CD4-positive, alpha-beta T cell treated with Interleukin-6 for 4 hours (primary cell): ENCODE measurements at places on chromosomes 6 and 20.

GRCh38 chr6:34982424-34982852 lies 93.4 kb downstream of the ANKS1A start:
- no peak for DNase-seq

- no peak for DNase-seq
Observed at GRCh38 chr20:41615110-41615509, 3.1 kb downstream of the CHD6 start.

- DNase-seq: no peak
Observed at GRCh38 chr6:154474648-154475428, 35.6 kb downstream of the CNKSR3 start.

DNA sequence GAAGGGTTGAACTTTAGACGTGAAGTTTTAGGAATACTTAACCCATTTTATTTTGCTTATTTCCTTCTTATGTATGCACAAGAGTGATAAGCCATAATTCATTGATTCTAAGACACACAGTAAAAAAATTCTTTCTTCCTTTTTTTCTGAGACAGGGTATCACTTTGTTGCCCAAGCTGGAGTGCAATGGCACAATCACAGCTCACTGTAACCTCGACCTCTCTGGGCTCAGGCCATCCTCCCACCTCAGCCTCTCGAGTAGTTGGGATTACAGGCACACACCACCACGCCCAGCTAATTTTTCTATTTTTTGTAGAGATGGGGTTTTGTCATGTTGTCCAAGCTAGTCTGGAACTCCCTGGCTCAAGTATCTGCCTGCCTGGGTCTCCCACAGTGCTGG lies 116.6 kb upstream of the RNF24 start:
- no peak for DNase-seq

GRCh38 chr6:84123186-84123585 lies 89.6 kb downstream of the MRAP2 start:
- no peak for DNase-seq

GRCh38 chr20:32562495-32562911 lies 22.6 kb downstream of the NOL4L start:
- no peak for DNase-seq

GRCh38 chr6:42368181-42368580 lies 83.5 kb downstream of the TRERF1 start:
- DNase-seq: peak; percentile 82

DNA sequence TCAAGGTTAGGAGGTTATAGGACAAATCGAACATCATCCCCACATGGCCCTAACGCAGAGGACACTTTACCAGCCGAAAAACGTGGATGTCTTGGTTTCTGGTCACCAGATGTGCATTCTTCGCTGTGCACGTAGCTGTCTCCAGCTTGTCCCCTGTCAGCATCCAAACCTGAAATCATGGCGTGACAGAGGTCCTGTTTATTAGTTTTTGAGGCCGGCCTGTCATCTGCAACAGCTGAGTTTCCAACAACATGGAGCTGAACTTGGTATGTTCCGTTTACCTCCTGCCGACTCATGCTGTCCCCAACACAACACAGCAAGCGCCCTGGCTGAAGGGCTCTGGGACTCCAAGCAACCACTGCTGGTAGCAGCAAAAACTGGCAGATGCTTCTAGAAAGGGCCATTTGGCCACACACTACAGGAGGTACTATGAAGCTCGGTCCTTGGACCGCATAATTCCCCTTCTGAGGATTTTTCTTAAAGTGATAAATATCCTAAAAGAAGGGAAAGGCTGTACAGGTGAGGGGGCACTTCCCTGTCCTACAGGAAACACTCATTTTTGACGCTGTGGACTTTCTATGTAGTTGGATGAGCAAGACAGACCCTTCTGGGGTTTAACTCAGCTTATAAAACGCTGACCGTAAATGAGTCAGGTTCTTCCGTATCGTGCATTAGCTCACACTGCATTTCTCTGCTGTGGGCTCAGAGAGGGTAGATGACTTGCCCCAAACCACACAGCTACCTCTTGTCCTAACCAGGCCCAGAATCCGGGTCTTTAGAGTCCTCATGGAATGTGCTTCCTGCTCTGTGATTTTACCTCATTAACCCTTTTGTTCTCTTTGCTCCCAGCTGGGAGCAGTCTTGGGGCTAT lies 79.7 kb upstream of the NFATC2 start:
- DNase-seq: no peak

GRCh38 chr6:16711546-16712254 lies 49.6 kb downstream of the ATXN1 start:
- peak; percentile 58 for DNase-seq

GRCh38 chr6:145531032-145531431 lies 204.3 kb downstream of the EPM2A start:
- no peak for DNase-seq

GRCh38 chr6:22906091-22906549 lies 336.8 kb downstream of the HDGFL1 start:
- no peak for DNase-seq

- no peak for DNase-seq
Observed at GRCh38 chr6:87667032-87667431, 35.0 kb downstream of the AKIRIN2 start.

DNA sequence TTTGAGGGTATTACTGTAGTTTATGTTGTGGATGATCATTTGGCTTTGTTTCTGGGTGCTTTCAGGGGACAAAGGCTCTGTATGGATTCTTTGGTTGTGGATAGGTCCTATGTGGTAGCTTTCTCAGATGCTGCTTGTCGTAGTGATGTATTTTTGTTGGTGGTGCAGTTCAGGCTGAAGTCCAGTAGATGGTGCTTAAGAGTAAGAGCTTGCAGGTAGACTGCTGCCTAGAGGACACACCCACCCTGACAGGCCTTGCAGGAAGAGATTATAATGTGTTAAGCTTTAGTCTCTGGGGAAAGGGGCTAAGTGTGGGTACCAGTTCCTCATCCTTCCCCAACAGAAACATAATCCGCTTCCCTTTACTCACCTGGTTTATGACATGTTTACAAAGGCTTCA lies 62.6 kb upstream of the ADGRB3 start:
- DNase-seq: no peak

GRCh38 chr6:132893772-132894490 lies 79.6 kb downstream of the RPS12 start:
- DNase-seq: no peak

GRCh38 chr6:84763886-84764331 lies 489 bp downstream of the TBX18 start:
- DNase-seq: no peak

DNA sequence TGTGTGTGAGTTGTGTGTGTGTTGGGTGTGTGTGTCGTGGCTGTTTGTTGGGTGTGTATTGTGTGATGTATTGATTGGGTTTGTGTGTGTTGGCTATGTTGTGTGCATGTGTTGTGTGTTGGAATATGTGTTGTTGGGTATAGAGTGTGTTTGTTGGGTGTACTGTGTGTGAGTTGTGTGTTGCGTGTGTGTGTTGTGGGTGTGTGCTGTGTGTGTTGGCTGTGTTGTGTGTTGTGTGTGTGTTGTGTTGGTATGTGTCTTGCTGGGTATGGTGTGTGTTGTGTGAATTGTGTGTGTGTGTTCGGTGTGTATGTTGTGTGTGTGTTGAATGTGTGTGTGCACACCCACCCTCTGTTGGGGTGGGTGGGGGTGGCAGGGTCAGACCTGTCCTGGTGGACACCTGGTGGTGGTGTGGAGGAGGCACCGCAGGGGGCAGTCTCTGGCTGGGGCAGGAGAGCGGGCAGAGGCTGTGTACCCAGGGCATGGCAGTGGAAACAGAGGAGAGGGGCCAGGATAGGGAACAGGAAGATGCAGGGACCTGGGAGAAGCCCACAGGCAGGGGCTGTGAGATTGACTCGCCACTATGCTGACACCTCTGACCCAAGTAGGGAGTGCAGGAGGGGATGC lies 25.5 kb upstream of the PXDC1 start:
- DNase-seq: no peak

DNA sequence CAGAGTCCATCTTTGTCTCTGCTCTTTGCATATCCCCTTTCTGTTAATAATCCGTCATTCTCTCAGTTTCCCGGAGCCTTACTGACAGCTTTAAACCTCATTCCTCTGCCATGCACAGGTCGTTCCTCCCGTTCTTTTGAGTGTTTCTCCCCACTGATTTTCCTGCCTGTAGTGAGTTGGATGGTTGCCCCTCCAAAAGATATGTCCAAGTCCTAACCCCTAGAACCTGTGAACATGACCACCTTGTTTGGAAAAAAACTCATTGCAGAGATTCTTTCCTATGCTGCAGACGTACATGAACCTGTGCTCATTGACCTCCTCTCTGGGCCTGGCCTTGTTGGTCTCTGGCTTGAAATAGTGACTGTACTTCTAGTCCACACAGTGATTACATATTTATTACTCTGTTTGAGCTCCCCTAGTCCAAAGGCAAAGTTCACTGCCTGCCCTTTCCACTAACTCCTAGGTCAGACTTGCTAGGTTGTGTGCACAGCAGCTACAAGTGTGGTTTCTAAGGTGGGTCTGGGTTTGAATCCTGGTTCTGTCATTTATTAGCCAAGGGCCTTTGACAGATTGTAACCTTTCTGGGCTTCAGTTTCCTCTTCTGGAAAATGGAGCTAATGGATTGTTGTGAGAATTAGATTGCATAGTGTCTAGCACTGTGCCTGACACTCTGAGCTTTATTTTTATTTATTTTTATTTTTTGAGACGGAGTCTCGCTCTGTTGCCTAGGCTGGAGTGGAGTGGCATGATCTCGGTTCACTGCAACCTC lies 29.3 kb downstream of the PPARD start:
- no peak for DNase-seq

DNA sequence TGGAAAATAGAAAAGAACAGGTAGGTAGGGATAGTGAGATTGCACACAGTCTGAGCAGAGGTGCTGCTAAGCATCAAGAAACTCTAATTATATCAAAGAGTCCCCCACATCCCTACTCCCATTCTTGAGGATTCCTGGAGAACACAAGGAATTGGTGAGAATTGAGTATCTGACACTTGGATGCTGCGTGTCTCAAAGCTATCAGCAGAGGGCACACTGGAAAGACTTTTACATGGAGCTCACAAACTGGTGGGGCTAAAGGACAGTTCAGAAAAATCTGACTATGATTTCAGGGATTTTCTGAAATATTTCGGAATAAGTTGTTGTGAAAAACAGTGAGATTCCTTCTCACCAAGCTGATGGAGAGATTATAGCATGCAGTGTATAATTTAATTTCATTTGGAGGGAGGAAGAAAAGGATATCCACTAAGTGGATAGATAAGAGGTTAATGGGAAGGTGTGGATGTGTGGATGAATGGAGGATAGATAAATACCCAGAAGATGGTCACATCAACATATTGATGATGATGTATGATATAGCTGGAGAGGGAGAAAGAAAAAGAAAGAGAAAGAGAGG lies 215.4 kb upstream of the DEFB112 start:
- no peak for DNase-seq

GRCh38 chr6:136787726-136788068 lies 4.6 kb downstream of the MAP3K5 start:
- DNase-seq: no peak

- no peak for DNase-seq
Observed at GRCh38 chr6:44603044-44603686, 215.7 kb downstream of the CDC5L start.

- peak; percentile 61 for DNase-seq
Observed at GRCh38 chr20:34522969-34523871, 7.0 kb downstream of the DYNLRB1 start.

DNA sequence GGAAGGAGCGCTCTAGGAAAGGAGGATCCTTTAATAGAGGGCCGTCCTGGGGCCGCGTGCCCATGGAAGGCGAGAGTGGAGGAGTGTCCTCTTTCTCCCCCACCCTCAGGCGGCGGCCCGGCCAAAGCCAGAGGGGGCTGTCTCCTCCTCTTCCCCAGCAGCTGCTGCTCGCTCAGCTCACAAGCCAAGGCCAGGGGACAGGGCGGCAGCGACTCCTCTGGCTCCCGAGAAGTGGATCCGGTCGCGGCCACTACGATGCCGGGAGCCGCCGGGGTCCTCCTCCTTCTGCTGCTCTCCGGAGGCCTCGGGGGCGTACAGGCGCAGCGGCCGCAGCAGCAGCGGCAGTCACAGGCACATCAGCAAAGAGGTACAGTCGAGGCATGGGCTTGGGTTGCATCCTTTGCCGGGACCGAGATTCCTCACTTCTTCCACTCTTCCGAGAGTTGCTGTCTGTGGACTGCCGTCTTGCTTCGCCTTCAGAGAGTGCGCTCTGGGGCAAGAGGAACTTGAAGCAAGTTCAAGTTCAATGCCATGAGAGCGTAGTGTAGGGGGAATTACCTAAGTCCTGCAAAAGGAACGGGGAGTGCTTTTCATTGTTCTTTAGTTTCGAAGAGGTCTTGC lies at the start of gene LAMA2:
LAMA2 (plus strand) TSS at position 148 of the 621 bp plus-strand sequence; CDS start at position 256, 108 bp downstream.
- DNase-seq: no peak

- no peak for DNase-seq
Observed at GRCh38 chr6:113591896-113592827, 265.0 kb upstream of the MARCKS start.

GRCh38 chr20:63183422-63184146 lies 32.3 kb downstream of the YTHDF1 start:
- DNase-seq: peak; percentile 58

- DNase-seq: no peak
Observed at GRCh38 chr6:51817832-51818231, 269.6 kb downstream of the PKHD1 start.

- DNase-seq: no peak
Observed at GRCh38 chr6:45415315-45415714, 37.6 kb upstream of the SUPT3H start.

DNA sequence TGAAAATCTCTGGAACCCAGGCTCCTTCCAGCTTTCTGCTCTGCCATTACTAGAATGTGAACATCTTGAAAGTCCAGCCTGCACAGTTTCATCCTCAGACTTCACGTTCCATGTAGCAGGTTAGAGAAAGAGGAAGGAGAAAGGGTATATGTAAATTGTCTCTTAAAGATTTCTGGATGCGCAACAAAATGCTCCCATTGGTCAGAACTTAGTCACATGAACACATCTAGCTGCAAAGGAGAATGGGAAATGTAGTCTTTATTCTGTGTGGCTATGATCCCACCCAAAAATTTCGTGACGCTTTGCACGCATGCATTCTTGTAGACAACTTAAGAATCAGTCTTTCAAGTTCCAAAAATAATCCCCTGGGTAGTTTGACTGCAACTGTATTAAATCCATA lies 46.4 kb upstream of the CHD6 start:
- no peak for DNase-seq

DNA sequence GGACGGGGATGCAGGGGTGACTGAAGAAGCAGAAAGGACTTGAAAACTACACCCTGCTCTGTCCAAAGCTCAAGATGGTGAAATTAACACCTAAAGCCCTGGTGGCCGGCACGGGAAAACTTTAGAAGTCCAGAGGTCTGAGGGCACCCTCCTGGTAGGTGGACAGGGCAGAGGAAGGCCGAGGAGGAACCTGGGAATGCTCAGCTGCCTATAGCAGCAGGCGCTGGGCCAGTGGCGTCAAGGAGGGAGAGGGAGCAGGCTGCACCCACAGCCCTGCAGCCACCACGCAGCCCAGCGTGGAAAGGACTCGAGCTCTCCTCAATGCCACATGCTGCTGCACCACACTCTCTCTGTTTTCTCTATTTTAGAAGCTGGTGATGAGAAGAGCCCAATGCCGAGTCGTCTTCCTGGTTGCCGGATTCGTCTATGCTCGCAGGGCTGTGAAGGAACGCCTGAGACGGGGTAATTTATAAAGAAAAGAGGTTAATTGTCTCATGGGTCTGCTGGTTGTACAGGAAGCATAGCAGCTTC lies 248.3 kb upstream of the AFDN start:
- DNase-seq: no peak

GRCh38 chr6:163888030-163888819 lies 473.7 kb downstream of the QKI start:
- DNase-seq: no peak

GRCh38 chr6:54959820-54960219 lies 113.2 kb downstream of the FAM83B start:
- DNase-seq: no peak

- no peak for DNase-seq
Observed at GRCh38 chr6:133956416-133957049, 3.5 kb downstream of the TBPL1 start.
